CD8-positive, alpha-beta memory T cell (primary cell): ENCODE measurements at places on chromosomes 11 and 22. TPM values are rescaled to one million over a fixed set of nuclear protein-coding genes. Genes with fewer than 3 reads are reported as not detected.

- no peak for DNase-seq
Measured at GRCh38 chr11:10798330-10798928, 10.3 kb downstream of the EIF4G2 start.

DNA sequence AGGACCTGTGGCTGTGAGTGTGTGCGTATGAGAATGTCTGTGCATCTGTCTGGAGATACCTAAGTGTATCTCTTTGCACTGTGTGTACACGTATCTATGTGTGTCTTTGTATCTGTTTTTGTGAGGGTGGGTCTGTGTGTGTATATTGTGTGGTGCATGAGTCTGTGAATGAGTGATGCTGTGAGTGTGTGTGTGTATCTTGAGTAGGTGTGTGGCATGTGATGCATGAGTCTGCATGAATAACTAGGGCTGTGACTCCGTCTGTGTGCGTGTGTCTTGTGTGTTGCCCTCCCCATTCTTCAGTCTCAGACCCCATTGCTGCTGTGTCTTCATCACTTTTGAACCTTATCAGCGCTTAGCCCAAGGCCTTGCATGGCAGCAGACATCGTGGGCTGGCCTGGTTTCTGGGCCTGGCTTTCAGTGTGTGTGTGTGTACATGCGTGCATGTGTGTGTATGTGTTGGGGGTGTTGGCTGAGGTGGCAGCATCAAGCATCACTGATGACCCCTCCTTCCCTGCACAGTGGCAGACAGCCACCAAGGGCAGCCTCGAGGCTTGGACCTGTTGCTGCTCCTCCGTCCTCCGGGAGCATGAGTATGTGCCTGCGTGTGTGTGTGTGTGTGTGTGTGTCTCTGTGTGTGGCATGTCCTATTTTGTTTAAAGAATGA is 1.4 kb downstream of the SGSM1 start:
- no peak for DNase-seq

DNA sequence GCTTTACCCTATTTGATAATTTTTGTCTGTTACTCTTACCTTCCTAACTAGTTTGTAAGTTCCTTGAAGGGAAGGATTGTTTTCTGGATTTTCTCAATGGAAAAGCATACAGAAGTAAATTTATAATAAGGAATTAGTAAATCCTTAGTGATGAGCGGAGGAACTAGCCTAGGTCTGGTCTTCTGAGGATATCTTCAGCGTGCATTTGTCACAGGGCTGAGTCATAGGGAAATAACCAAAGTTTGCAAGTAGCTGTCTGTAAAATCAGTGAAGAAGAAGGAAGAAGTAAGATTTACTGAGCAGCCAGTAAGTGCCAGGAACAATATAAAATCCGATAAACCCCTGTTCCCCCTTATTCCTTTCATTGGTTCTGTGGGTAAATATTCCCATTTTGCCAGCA is 162.7 kb upstream of the SORL1-AS1 start:
- DNase-seq: no peak

DNA sequence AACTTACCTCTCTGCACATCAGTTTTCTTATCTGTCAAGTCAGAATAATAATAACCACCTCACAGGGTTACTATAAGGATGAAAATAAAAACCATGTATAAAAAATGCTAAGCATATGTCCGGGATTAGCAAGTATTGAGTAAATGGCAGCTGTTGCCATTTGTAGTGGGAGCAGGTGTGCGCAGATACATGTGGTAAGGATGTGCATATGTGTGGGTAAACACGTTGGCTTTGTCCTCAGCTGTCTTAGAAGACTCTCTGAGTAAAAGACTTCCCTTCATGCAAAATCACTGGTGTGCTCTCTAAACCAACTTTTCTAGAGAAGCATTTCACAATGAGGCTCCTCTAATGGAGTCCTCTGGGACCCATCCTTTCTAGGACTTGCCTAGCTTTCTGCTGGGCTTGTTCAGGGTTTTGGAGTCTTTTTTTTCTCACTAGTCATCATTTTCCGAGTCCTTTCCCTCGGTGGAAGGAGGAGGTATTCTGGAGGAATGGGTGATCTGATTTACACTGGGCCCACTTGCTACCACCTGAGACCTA is 62.4 kb downstream of the NELL1 start:
- no peak for DNase-seq

Gene TRIM51
- not detected for total RNA-seq

Gene TRPC6
- not detected for total RNA-seq

- DNase-seq: no peak
Measured at GRCh38 chr11:14953904-14954303, 18.2 kb downstream of the CALCA start.
